T-helper 22 cell (primary cell): ENCODE measurements at places on chromosomes 12 and 14.

DNA sequence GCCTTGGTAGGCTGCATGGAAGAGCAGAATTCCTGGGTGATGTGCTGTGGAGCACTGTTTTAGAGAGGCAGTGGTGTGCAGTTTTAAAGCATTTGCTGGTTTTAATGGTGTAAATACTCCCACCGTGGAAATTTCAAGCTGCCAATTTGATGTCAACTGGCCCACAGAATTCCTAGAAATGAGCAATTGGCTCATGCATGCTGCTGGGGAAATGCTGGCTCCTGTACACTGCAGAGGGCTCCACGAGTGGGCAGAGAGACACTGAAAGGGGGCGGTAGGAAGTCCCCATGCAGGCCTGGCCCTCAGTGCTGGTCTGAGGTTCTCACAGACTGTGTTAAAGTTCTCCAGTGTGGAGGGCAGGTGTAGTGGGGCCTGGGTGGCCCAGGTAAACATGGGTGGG, 99.4 kb upstream of the NTF3 start:
- no peak for DNase-seq

- DNase-seq = no peak
Observed at GRCh38 chr12:80411787-80412186, 32.2 kb upstream of the PTPRQ start.

DNA sequence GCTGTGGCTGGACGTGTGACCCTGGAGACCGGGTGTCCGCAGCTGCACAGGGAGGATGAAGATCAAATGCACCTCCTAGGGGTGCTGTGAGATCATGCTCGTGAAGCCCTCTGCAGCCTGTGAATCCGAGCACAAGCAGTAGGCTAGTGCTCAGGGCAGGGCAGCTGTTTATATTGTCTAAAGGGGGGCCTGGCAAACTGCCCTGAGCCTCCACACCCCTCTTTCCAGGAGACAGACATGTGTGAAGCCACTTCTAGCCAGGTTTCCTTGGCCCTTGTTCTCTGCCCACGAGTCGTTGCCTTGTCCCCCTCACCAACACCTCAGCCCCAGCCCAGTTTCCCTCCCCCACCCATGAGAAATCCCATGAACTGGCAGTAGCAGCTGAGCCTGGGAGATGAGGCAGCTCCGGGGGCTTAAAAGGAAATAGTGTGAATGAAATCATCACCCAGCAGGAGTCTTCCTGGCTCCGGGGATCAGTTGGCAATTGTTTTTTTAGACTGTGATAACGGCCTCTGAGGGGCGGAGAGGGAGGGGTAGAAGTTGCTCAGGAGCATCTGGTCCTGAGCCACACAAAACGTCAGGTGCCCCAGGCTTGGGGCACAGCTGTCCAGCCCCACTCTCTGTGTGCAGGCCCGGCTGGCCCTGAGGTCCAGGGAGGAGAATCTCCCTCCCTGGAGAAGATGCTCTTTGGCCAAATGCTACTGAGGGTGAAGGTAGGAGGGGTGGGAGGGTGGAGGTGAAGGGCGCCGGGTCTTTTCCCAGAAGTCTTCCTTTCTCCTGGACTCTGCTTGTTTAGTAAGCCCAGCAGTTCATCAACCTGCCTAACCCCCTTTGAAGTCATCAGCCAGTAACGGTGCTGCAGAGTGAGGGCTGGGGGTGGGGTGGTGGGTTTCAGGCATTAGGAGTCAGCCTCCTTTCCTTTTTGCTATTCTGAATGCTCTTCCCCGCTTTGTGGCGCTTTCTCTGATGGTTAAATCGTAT, 4.0 kb downstream of the FGF6 start:
- no peak for DNase-seq

- no peak for DNase-seq
Observed at GRCh38 chr12:6539707-6540134, 5.4 kb downstream of the GAPDH start.

DNA sequence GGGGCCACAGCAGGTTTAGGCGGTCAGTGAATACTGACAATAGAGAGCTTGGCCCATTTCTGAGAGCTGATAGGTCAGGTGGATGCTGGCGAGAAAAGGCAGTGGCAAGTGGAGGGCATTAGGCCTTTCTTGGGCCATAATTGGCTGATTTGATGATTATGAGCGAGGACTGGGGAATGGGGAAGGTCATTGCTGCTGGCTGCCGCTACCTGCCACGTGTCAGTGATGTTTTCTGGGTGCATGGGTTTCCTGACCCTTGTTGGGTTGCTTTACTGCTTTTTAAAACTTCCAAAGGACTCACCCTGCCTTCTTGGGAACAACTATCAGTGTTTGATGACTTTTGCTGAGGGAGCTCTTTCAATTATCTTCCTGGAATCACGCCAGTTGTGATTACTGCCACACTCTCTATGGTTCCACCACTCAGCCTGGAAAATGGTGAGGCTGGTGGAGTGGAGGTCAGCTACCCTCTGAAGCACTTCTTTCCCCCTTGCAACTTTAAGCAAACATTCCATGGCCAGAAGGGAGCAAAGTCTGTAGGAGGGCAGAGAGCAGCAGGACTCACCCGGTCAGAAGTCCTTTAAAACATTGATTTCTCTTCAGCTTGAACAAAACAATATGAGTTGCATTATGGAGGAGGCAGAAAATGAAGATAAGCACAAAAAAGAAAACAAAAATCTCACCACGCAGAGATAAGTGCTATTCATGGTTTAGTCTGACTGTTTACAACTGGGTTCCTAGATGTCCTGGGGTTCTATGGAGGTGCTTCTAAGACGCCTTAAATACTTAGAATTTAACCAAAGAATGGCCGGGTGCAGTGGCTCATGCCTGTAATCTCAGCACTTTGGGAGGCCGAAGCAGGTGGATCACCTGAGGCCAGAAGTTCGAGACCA, 12.1 kb upstream of the SLC10A1 start:
- no peak for DNase-seq
